SJSA1 (cell line): ENCODE measurements at places on chromosomes 7 and 10.

DNA sequence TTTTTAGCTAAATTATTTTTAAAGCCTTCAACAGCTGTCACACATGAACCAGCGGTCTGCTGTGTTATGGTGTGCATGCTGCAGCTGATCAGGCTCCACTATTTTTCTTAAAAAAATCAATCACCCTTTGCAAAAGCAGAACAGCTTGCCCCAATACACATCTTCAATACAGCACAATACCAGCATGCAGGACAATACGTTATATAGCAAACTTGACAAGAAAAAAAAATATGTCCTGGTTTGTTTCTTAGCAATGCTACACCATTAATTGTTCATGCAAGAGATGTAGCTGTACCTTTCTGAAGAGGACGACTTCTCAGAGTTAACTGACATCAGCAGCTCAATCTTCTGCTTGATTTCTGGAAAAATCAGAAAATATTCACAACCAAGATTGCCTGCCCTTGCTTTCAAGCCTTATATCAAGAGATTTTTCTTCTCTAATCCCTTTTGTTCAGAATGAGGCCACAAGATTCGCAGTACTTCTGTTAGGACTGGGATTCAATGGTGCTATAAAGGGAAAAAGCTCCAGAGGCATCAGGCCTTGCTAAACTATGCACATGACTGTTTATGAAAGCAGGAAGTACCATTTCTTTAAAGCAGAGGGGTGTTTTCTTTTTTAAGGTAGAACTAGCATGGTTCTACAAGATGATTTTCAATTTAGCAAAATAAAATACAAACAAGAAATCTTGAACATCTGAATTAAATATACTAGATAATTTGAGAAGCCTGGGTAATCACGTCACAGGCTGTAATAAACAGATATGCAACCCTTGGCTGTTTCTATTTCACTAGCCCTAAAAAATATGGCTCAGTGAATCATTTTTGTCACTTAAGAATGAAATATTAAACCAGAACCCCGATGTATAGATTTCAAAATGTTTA, 120.0 kb downstream of the SRPK2 start:
- peak; percentile 43 for DNase-seq

DNA sequence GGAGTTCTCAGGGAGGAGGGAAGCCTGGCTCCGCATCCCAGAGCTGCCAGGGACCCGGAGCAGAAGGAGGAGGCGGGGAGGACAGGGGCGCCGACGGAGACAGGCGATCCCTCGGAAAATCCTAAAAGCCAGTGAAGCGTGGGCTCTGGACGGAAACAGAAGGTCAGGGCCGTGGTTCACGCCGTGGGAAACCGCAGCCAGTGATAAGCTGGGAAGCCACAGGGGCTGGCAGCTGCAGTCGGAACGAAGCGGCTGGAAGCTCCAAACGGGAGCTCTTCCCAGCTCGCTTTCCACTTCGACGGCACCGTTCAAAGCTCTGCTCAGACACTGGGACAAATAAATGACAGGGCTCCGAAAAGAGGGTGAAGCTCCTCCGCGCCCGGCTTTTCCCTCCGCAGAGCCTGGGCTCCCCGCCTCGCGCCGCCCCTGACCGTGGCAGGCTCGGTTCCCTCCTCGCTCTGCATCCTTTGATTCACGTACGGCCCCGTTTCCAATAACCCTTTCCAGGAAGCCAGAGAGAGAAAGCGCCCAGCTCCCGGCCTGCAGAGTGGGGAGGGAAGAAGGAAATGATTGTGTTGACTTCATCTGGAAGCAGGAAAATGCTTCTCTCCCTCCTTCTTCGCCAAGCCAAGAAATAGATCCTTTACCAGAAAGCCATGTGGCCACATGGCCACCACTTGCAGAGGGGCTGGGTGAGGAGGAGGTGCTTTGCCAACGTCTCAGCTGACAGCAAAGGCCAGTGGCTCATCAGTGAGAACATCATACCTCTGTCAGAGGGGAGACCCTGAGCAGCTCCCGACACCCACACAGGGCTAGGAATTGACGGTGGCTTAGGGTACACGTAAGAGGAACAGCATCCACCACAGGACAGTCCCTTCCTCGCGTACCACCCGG, 57.4 kb downstream of the ADRB1 start:
- peak; percentile 26 for DNase-seq

DNA sequence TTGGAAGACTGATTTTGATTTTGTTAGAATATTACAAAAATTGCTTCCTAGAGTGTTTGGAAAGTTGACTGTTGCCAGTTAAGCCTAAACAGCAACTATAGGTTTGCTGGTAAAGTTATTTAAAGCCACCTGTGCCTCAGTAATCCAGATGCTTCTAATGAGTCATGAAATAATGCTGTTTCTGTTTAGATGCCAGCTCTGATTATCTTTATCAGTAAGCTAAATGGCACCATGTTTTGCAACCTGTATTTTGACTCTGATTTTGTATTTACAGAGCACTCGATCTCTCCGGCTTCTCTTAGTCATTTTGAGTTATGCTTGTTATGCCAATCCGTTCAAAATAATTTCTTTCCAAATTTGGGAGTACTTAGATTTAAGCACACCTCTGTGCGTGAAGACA, 366.1 kb downstream of the EXOC4 start:
- DNase-seq, result no peak

- DNase-seq, result no peak
Measured at GRCh38 chr7:132573251-132573955, 2.9 kb downstream of the PLXNA4 start.

DNA sequence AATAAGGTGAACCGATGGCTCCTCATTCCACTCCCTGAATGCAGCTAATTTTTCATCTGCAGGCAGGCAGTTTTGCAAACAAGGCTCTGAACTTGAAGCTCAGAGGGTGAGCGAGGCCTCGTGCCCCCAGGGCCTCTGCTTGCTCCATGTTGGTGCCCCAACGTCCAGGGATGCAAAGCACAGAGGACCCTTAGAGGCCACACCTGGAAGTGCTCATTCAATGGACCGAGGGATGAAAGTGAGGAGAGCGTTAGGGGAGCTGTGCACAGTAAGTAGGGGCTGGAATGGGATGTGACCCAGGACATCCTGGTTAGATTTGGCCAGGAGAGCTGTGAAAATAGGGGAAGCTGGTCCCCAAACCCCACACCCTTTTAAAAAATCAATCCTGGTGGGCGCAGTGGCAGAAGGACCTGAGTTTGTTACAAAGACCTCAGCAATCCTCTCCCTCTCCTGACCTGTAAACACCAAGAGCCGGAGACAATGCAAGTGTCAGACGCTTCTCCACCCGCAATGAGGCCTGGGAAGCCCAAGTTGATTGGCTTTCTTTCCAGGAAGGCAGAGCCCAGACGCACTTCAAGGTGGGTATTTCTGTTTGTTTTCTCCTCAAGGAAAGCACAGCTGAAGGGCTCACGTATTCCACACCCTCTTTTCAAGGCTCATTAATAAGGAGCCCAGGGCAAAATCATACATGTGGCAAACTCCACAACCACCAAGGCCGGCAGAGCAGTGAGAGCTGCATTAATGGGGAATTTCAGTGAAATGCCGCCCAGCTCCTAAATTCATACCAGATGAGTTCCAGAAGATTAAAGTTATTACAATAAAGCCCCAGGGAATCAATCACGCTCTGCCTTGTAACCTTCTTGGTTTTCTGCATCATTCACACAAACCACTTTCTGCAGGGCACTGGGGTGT, 14.1 kb upstream of the CXCL12 start:
- DNase-seq, result no peak
